ENCODE measurements at places on chromosomes 12 and 14. TPM values are rescaled to one million over a fixed set of nuclear protein-coding genes. Genes with fewer than 3 reads are reported as not detected.
A peak's percentile ranks its signal among the peaks of the same experiment; 100 is the strongest.

- peak; percentile 92 for DNase-seq
Observed at GRCh38 chr12:122125452-122126341, 47.1 kb downstream of the MLXIP start.

GRCh38 chr12:52865090-52865944, 16.5 kb upstream of the KRT78 start:
- DNase-seq, result no peak

DNA sequence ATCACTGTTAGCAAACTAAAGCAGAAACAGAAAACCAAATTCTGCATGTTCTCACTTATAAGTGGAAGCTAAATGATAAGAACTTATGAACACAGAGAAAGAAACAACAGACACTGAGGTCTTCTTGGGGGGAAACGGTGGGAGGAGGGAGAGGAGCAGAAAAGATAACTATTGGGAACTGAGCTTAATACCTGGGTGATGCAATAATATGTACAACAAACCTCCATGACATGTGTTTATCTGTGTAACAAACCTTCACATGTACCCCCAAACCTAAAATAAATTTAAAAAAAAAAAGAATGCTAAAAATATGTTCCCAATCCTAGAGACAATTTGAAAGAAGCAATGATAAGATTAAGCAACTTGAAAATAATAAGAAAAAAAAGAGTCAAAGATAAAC, 89.5 kb downstream of the SOX5 start:
- no peak for DNase-seq

GRCh38 chr12:42482748-42483520, 106.6 kb downstream of the PRICKLE1 start:
- DNase-seq, result peak; percentile 42

DNA sequence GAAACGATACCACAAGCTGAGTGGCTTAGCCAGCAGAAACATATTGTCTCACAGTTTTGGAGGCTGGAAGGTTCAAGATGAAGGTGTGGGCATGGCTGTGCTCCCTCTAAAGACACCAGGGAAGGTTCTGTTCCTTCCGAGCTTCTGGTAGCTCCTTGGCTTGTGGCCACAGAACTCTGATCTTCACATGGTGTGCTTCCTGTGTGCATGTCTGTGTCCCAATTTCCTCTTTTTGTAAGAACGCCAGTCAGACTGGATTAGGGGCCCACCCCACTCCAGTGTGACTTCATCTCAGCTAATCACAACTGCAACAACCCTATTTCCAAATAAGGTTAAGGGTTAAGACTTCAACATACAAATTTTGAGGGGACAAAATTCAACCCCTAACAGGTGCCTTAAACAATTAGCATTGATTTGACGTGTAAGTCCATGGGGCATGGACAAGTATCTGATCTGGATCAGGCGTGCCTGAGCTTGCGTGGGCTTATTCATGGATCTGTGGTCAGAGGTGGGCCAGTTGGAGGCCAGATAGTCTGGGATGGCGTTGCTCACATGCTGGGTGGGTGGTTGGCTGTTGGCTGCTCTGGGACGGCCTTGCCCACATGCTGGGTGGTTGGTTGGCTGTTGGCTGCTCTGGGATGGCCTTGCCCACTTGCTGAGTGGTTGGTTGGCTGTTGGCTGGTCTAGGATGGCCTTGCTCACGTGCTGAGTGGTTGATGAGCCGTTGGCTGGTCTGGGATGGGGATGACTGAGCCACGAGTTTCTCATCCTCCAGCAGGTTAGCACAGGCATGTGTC, 88.5 kb downstream of the LGMN start:
- DNase-seq, result peak; percentile 59

- DNase-seq, result no peak
Observed at GRCh38 chr14:69716478-69717187, 50.3 kb upstream of the SRSF5 start.

Gene RIMBP2
- not detected for total RNA-seq

Gene MYF6
- total RNA-seq, result 673 TPM

Gene C12orf50
- not detected for total RNA-seq
